ENCODE measurements at places on chromosomes 6 and 20.
A peak's percentile ranks its signal among the peaks of the same experiment; 100 is the strongest.

DNA sequence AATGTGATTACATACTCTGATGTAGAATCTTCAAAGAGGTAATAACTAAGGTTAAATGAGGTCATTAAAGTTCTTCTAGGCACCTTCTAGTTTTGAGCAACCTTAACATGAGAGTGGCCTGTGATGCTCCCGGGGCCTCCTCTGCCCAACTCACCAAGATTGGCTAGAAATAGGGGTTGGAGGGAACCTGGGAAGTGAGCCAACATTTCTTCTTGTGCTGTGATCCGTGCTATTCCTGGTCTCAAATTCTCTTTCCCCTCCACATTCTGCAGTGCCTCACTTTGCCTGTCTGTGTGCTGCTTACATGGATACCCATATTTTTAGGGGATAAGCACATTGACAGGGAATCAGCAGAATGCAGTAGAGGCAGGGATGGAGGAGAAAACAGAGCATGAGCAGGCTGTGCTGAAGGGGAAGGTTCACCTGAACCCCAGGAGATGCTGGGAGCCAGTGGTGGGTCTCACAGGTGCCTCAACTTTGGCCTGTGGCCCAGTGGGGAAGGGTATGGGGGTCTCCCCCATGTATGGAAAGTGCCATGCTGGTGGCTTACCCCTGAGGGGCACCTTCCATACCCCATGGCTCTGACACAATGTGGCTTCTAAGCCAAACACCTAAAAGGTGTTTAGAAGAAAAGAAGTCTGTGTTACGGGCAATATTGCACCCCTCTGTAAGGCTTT is 164.7 kb upstream of the CHD6 start:
- DNase-seq: no peak

DNA sequence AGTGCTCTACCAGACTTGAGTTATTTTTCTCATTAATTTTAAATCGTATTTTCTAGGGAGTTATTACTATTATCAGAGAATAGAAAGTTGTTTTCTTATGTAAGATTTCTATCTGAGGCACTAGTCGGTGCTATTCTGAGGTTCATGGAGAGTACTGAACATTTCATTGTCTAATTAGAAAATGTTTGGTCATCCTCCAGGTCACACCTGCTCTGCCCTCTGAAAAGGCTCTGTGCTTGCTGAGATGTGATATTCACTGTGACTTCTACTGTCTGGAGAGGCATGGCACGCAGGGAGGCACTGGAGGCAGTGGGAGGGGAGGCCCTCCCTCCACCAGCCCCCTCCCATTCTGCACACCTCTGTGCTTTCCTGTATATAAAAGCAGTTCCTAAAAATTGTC is 3.0 kb downstream of the SYNDIG1 start:
- DNase-seq: no peak

- DNase-seq: no peak
Measured at GRCh38 chr20:20547221-20547875, 165.1 kb downstream of the RALGAPA2 start.

GRCh38 chr6:107707346-107708275 is 116.5 kb downstream of the SCML4 start:
- no peak for DNase-seq

GRCh38 chr6:35725721-35726438 is 11.0 kb upstream of the ARMC12 start:
- DNase-seq: no peak

- no peak for DNase-seq
Measured at GRCh38 chr6:7419065-7419464, 29.5 kb downstream of the RIOK1 start.

- no peak for DNase-seq
Measured at GRCh38 chr6:7467007-7467897, 74.2 kb upstream of the DSP start.

- DNase-seq: no peak
Measured at GRCh38 chr6:106413016-106413415, 52.5 kb downstream of the CRYBG1 start.

- DNase-seq: no peak
Measured at GRCh38 chr20:38715646-38716045, 8.6 kb upstream of the SLC32A1 start.

- DNase-seq: no peak
Measured at GRCh38 chr6:157133856-157134255, 189.5 kb downstream of the TMEM242 start.

- no peak for DNase-seq
Measured at GRCh38 chr6:134630508-134631121, 312.7 kb upstream of the SGK1 start.

DNA sequence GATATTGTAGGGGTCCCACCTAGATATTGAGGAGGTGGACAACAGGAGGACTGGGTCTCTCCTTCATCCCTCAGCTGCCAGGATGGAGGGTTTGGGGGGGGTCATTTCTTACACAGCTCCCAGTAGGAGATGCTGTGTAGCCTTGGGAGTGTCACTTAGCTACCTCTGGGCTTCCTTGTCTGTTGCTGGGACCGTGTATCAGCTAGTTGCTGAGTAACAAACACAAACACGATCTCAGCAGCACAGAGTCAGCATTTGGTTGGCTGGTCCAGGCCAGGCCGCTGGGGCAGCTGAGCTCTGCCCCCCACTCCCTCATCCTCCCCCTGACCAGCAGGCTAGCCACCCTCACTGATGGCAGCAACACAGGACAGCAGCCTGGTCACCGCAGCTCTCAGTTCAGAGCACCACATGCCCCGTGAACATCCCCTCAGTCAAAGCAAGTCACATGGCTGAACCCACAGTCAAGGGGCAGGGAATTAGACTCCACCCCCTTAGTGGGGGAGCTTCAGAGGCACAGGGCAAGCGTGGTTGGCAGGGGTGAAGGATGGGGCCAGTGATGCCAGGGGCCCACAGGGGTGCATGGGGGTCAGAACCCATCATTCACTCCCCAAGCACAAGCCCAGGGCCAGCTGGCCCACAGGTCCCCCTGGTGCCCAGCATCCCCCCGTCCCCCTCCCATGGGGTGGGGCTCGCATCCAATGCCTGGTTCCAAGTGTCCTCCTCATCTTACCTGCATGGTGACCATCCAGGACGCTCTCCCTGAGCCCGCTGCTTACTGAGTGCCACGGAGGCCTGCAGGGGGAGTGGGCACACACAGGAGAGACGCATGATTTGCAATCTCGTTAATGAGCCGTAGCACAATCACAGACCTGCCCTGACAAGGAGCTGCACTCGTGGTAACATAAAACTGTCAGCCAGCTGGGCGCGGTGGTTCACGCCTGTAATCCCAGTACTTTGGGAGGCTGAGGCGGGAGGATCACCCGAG is 112.4 kb downstream of the TAF4 start:
- no peak for DNase-seq

- no peak for DNase-seq
Measured at GRCh38 chr6:88157106-88157505, 9.0 kb downstream of the CNR1 start.

DNA sequence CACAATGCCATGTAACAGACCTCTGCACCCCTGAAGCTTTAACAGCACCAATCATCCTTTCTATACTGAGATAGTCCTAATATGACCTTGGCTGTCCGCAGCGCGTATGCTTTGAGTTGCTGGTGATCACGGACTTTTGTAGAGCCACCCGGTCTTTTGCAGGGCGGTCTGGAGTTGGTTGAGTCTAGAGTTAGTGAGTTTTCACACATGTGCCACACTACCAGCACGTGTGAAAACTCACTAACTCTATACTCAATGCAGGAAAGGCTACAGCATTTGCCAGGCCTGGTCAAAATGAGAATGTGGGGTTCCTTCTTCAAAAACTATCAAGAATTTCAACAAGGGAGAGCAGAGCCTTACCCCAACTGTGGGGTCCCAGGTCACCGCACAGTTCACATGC is 14.6 kb downstream of the AGPAT4 start:
- no peak for DNase-seq

- no peak for DNase-seq
Measured at GRCh38 chr20:57095426-57095825, 171.0 kb downstream of the BMP7 start.

- DNase-seq: no peak
Measured at GRCh38 chr6:155638200-155638599, 182.6 kb upstream of the NOX3 start.

- DNase-seq: no peak
Measured at GRCh38 chr6:109979033-109979921, 1.2 kb downstream of the GPR6 start.

DNA sequence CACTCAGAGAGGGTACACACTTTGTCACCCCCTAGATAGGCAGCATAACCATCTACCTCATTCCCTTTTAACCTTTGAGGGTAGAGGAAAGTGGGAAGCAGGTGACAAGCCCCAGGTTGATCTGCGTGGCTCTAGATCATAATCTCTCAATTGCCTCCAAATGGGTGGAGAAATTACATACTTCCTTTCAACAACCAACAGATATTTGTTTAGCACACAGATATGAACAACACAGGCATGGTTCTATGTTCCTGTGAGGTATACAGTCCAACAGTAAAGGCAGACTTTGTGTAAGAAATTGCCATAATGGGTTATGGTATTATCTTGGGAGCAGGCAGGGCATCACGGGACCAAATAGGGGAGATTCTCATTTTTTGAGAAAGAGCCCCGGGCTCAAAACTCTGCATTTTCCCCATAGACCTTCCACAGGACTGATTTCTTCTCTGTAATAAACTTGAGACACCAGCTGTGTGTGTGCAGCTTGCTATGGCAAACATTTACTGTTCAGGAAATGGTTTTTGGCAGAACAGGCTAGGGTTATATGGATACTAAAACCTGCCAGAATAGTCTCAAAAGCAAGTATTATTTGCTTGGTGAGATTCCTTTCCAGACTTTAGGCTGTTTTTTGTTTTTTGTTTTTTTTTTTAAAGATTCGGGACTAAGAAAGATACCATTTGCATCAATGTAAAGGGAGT is 126.2 kb downstream of the CD164 start:
- no peak for DNase-seq

GRCh38 chr6:26412228-26412627 is 10.2 kb downstream of the BTN3A1 start:
- DNase-seq: no peak

DNA sequence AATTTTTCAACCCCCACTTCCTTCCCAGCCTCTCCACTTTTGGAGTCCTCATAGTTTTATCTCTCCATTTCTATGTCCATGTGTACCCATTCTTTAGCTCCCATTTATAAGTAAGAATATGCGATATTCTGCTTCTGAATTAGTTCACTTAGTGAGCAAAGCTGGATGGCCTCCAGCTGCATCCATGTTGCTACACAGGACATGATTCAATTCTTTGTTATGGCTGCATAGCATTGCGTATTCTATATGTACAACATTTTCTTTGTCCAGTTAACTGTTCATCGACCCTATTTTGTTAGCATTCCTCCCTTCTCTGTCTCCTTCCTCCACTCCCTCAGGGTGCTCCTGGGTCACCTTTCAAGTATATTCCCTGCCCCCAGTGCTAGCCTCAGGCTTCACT is 210.0 kb upstream of the SSTR4 start:
- DNase-seq: no peak

DNA sequence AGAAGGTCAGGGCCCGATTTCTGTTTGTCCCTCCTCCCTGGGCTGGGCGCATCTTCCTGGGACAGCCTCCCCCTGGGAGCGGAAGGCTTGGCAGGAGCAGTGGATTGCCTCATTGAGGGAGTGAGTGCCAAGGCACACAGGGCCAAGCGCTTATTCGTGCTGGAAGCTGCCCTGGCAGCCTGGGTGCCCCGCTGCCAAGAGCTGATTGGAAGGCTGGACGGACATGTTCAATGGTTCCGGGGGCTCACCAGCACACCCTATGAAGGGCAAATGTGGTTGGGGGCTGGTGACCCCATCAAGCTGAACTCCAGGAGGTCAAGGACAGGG is 10.3 kb upstream of the ZNF831 start:
- DNase-seq: no peak

DNA sequence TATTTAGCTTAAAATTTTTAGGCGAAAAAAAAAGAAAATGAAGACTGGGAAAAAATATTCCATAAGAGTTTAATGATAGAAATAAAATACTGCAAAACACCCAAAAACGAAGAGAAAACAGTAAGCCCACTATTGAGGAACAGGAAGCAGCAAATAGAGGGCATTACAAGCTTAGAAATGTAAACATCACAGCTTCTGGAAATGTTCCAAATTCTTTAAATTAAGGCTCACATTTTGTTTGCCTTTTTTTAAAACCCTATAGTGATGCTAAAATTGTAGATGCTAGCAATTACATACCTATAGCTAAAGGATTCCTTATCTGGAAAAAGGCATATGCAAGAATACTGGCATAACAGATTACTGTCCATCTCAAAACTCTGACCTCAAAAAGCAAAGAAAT is 248.6 kb downstream of the KHDRBS2 start:
- DNase-seq: no peak

GRCh38 chr20:62114894-62115293 is 7.4 kb upstream of the LSM14B start:
- no peak for DNase-seq

GRCh38 chr20:61173267-61173666 is 78.8 kb upstream of the CDH4 start:
- no peak for DNase-seq

- no peak for DNase-seq
Measured at GRCh38 chr6:115004204-115004603, 661.4 kb upstream of the HS3ST5 start.

DNA sequence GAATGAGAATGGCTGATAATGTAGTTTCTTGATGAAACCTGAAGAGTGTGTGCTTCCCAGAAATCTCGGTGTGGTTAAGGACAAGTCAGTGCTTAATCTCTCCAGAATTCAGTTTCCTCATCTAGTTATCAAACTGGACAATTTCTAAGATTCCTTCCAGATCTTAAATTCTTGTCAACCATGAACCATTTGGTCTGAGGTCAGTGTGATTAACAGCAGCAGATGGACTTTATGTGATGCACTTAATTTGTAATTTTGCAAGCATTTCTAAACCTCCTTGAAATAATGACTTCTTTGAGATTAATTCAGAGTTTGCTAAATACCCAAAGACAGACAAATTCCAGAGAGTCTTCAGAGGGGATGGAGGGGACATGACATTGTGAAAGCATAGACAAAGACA is 160.3 kb downstream of the KIF16B start:
- no peak for DNase-seq

- DNase-seq: no peak
Measured at GRCh38 chr6:136361787-136362186, 72.1 kb upstream of the BCLAF1 start.

GRCh38 chr6:157099912-157100593 is 223.3 kb downstream of the TMEM242 start:
- peak; percentile 53 for DNase-seq

- no peak for DNase-seq
Measured at GRCh38 chr6:44177691-44178423, 19.2 kb downstream of the CAPN11 start.

DNA sequence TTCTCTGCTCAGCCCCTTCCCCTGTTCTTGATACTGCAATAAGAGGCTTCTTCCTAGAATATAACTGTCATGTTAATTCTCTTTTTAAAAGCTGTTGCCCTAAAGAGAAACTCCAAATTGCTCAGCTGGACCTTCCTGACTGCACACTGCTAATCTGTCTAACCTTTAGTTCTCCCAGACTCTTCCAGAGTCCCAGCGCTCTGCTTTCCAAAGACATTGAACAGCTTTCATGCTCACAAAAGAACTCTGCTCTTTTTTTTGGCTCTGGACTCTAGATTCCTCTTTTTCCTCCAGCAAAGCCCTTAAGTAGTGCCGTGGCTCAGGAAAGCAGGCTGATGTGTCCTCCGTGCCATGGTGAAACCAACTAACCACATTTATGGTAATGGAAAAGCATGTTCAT is 356.6 kb upstream of the RSPO3 start:
- DNase-seq: no peak
